ENCODE measurements at places on chromosomes 16 and 17.
A peak's percentile ranks its signal among the peaks of the same experiment; 100 is the strongest.

DNA sequence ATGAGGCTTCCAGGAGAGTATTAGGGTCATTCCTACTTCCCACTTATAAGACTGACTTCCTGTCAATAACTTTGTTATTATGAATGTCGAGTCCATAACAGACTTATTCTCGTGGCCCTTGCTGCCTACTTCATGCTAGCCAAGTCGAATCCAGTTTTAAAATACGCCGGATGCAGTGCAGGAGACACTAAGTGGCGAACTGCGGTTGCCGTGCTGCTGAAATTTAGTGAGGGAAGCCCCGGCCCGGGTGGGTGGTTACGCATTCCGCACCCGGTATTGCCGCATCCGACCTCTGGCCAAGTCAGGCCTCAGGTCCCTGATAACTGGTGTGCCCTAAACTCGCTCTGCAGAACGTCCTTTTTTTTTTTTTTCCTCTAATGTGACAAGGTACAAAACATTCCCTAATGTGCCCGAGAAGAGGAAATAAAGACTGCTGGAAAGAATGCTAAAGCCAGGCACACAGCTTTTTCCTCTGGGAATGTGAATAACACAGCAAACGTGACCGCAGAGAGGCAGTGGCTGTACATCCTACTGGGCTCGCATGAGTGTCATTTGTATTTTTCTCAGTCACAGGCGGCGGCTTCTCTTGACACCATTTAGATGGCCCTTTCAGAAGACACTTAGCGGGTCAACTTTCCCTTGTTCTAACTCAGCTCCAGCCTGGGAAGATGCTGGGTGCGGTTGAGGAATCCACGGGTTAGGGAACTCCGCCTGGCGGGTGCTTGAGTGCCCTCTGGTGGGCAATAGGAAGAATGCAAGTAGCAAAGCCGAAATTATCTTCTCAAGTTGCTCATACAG, 7.1 kb upstream of the AKTIP start:
- DNase-seq = no peak

DNA sequence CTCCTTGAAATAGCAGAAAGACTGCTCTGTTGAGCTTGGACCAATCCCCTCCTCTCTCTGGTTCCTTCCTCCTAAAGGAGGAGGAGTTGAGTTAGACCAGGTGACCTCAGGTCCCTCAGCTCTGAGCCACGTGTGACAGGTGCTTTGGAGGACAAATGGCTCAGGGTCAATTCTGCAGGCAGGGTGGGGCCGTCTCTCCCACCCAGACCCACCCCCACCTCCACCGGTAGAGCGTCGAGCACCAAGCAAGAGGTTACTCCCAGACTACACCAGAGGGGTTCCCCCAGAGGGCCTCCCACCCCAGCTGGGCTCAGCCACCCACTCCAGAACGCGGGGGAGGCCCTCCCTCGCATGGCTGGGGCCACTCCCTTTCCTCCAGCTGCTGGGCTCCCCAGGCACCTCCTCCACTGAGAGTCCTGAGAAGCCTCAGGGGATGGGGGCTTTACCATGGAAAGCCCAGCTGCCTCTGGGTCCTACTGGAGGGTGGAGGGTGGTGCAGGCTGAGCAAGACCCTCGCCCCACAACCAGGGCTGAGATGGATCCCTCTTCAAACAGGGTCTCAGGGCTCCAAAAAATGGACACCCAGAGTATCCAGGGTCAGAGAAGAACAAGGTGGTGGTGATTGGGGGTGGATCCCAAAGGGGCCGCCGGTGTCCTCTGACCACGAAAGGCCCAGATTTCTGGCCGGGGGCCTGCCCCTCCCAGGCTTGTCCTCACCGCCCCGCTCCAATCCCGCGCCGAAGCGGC, 7.6 kb downstream of the MYO1C start:
- peak; percentile 46 for DNase-seq

DNA sequence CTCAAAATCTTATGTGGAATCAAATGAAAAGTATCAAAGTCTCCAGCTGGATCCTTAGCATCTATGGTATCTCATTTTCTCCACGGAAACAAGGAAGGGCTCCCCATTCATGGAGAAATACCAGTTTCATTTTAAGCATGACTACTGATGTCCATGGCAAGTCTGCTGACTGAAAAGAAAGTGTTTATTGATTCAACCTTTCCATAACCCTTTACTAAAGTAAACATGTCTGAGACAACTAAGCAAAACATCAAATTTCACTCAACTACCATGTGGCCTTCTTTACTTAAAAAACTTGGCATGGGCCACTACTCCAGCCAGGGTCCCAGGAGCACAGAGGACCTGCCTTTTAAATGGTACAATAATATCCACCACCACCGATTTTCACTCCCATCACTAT, 928.0 kb upstream of the SOX9 start:
- no peak for DNase-seq

DNA sequence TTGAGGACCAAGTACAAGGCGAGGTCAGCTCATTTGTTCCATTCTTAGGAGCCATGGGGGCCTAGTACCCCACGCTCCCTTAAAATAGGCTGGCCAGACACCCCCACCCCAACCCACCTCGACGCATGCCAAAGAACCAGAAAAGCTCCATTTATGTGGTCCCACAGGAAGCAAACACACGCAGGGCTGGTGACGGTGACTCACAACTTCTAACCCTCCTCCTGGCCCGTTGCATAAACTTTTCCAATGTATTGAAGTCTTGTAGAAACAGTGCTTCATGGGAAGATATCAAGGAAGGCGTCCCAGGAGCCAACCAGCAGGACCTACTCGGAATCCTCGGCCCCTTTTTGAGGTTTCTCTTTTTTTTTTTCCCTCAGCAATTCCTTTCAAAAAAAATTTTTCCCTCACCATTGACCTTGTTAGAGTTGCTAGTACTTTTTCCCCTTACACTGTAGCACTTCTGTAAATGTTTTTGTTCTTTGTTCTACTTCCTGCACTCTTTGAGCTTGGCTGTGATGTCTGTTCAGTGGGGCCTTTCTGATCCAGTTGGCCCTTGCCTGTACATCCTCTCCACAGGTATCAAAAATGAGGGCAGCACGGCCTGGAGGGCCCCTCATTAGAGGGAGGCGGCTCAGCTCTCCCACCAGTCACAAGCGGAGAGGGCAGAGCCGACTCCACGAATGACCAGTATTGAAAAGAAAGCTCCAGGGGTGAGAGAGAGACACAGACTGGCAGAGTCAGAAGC, 208.3 kb downstream of the RGS9 start:
- DNase-seq = no peak

GRCh38 chr17:75153780-75154194, 525 bp downstream of the JPT1 start:
- no peak for DNase-seq

DNA sequence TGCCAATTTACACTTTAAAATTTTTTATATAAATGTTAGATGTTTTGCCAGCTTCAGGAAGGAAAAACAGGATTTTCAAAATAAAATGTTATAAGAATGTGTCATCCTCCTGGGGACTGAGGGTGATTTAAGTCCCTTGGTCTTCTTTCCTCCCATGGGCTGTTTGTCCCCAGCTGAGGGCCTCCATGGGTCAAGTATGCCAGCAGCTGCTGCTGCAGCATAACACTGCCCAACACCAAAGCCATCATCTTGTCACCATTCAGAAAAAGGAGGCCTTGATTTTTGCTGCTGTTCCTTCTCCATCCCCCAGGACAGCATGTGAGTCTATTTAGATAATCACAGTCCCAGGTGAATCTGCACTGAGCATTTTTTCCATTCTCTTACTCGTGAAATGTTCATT, 188.5 kb downstream of the LGALS9B start:
- no peak for DNase-seq

- no peak for DNase-seq
Measured at GRCh38 chr17:6669479-6670212, 18.1 kb downstream of the C17orf100 start.

GRCh38 chr17:33942414-33942813, 312.7 kb upstream of the CCL2 start:
- no peak for DNase-seq

- no peak for DNase-seq
Measured at GRCh38 chr17:17093764-17094163, 51.5 kb downstream of the MPRIP start.

DNA sequence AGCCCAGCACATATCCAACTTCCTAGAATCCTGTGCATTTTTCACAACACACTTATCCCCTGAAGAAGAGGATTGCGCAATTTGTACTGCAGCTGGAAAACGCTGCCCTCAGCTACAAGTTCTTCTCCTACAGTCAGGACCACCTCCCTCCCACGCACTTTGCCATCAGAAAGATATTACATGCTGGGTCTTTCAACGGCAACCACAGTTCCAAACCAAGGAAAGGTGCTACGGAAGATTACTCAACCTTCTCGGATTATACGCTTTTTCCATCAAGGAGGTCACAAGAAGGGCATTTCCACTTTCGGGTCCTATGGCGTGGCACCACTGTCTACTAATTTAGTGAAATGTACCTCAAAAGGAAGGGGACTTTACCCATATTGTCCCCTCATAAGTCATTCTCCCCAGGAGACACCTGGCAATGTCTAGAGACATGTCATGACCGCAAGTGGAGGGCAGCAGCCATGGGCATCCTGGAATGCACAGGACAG, 35.2 kb downstream of the USP7 start:
- no peak for DNase-seq

DNA sequence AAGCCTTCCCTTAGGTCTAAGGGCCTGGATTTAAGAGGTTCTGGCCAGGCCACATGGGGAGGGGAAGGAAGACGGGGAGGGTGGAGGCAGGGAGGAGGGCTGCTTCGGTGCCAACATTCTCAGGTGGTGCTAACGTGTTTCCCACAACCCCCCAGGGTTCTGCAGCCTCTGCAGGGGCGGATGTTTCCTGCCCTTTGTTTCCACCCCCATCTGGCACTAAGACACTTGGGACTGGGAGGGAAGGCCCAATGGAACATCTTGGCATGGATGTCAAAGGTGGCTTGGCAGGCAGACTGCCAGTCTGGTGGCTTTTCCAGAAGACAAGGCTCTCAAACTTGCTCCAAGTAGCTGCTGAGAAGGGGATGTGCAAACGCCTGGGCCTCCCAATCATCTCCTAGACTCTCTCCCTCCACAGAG, 12.7 kb downstream of the HIC1 start:
- no peak for DNase-seq

- no peak for DNase-seq
Measured at GRCh38 chr17:18314059-18314730, 599 bp downstream of the TOP3A start.

DNA sequence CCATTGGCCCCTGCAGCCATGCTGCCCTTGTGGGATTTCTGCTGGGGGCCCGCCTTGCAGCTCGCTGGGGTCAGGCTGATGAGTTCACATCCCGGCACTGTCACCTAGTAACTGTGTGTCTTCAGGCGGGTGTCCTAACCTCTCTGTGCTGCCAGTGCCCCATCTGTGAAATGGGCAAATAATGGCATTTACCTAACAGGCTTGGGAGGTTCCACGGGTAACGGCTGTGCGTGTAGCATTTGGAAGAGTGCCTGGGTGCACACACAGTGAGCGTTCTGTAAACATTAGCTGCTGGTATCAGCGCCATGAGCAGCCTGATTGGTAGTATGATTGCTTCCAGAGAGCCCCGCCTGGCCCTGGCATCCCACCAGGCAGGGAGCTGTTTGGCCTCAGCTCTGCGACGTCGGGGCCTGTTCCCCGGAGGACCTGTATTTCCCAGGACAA, 167.3 kb upstream of the GSE1 start:
- no peak for DNase-seq

DNA sequence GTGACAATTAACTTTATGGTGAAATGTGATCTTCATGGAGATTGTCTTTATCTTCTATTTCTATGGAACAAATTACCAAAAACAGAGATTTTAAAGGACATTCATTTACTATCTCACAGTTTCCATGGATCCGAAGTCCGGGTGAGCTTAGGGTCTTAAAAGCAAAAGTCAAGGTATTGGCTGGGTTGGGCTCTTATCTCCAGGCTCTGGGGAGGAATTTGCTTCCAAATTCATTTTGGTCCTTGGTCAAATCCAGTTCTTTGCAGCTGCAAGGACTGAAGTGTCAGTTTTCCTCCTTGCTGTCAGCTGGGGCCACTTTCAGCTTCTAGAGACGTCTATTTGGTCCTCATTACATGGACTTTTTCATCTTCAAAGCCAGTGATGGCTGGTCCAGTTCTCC, 395.8 kb upstream of the MAF start:
- no peak for DNase-seq

GRCh38 chr16:67934306-67935100, 2.1 kb downstream of the PSMB10 start:
- no peak for DNase-seq

DNA sequence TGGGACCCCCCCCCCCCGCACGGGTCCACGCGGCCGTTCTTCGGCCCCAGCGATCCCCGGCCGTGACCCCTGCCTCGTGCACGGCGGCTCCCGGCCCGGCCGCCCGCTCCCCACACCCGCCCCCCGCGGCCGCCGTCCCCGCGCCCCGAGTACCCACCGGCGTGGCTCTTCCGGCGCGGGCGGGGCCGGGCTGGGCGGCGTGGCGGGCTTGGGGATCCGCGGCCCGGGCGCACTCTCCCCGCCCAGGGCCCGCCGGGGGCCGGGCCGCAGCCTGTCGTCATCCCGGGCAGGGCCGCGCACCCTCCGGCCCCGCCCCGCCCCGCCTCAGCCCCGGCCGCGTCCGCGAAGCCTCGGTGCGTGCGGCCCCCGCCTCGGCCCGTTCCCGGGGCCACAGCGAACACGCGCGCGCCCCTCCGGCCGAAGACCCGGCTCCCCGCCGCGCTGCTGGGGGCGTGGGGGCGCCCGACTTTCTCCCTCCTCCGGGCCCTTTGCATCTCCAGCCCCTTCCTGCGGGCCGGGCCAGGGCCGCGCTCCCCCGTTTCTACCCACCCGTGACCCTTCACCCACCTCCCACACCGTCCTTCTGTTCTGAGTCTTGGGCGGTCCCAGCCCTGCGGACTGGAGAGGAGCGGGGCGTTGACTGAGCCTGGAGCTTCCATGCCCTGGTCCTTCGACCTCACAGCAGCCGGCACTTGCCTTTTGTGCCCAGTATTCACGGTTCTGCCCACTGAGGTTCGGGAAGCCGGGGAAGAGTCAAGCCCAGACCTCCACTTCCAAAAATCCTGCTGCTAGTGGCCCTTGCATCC, 840 bp downstream of the MYO1C start:
- DNase-seq = no peak

DNA sequence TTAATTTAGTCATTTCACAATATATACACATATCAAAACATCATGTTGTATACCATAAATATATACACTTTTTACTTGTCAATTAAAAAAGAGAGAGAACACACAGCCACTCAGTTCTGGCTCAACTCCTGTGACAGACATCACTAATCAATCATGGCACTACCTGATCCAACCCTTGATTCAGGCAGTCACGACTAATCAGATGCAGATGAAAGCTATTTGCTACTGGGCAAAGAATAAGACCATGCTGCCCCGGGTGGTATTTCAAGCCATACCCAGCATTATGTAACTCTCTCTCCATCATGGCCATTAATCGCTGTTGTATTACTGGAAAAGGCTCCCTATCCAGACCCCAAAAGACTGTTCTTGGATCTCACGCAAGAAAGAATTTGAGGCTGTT, 345.7 kb downstream of the HAPSTR1 start:
- DNase-seq = peak; percentile 5

DNA sequence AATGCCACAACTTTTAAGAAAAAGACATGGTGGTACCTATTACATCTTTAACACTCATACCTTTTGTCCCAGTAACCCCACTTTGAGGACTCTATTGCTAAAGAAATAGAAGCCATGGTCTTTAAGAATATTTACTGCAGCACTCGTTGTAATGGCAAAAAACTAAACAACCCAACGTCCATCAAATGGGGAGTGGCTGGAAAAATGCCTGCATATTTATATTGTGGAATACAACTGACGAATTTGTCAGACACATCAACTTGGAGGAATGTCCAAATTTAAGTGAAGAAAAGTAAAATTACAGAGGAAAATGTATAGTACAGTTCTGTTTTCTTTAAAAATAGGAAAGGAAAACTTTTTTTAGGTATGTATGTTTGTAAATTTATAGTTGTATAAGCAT, 47.8 kb downstream of the STX8 start:
- no peak for DNase-seq

- no peak for DNase-seq
Measured at GRCh38 chr17:60087882-60088669, 9.4 kb upstream of the HEATR6 start.

All from GM12864 (cell line).